ENCODE measurements at places on chromosomes 12 and 14.

DNA sequence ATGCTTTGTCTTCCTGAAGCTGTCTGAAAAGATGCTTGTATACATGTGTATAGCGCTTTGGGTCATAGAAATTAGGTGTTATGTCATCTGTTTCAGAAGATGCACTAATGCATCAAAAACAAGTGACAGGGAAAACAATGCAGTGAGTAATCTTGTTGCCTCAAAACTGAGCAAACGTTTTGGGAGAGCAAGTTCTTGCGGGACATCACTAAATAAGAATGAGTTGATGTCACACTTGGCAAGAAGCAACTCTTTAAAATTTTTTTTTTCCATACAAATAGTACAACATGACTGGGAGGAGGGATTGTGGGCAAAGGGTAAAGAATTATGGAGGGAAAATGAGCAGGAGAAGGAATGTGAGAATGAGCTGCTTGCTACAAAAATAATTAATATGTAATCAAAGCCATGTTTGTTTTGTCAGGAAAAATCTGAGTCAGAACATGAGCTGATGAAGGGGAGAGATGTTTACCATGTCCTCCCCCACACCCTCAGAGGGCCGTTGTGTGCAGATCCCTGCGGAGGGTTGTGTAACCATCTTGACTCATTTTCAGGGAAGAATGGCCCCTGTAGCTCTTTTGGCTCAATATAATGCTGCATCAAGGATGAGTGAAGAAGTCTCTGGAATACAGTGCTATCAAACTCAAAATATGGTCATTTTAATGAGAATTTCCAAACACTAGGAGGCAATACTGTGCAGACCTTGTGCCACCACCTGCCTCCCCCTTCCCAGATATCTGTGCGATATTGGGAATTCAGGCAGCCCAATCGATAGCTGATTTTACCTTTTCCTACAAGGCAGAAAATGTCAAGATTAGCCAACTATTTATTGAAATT lies 41.4 kb downstream of the BORCS5 start:
- DNase-seq: no peak

- no peak for DNase-seq
These were observed 21.1 kb upstream of the SCARB1 start for GRCh38 chr12:124884587-124885438.

DNA sequence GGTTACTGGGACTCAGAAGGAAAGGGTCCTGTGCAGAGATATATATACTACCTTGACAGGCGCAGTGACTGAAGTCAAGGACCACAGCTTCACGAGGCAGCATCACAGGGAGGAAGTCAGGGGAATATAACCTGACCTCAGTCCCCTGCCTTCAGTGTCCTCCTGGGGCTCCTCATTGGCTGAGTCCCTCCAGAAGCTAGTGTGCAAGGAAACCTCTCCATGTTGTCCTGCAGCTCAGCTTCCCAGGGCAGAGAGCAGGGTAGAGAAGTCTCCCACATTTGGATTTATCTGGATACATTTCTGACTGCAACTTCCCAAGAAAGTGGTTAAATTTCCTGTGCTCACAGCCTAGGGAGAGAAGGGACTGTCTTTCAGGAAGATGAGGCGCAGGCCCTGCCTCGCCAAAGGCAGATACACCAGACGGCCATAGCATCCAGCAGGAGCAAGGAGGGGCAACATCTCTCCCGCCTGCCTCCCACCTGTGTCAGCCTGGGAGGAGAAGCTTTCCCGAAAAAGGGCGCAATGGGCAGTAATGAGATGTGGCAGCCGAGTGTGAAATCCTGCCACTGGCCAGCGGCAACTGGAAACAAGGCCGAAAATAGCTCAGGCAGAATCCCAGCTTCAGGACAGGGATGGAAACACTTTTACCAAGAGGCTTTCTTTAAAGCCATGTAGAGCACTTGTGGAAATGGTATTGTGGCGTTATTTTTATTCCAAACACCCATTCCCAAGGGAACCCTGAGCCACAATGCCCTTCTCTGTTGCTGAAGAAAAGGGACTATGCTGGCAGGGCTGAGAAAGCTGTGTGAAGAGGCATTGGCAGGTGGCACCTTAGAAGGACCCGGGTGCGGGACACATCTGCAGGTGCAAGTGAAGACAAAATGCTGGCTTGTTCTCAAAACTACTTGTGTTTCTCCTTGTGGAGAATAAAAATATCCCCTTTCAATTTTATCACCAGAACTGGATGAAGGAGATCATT lies 54.9 kb upstream of the HIF1A start:
- no peak for DNase-seq

DNA sequence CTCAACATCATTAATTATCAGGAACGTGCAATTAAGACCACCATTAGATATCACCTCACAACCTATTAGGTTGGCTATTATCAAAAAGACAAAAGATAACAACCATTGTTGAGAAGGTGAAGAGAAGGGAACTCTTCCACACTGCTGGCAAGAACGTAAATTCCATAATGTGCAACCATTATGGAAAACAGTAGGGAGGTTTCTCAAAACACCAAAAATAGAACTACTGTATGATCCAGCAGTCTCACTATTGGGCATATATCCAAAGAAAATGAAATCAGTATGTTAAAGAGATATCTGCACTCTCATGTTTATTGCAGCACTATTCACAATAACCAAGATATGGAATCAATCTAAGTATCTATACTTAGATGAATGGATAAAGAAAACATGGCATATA lies 51.6 kb upstream of the OR4E1 start:
- no peak for DNase-seq

DNA sequence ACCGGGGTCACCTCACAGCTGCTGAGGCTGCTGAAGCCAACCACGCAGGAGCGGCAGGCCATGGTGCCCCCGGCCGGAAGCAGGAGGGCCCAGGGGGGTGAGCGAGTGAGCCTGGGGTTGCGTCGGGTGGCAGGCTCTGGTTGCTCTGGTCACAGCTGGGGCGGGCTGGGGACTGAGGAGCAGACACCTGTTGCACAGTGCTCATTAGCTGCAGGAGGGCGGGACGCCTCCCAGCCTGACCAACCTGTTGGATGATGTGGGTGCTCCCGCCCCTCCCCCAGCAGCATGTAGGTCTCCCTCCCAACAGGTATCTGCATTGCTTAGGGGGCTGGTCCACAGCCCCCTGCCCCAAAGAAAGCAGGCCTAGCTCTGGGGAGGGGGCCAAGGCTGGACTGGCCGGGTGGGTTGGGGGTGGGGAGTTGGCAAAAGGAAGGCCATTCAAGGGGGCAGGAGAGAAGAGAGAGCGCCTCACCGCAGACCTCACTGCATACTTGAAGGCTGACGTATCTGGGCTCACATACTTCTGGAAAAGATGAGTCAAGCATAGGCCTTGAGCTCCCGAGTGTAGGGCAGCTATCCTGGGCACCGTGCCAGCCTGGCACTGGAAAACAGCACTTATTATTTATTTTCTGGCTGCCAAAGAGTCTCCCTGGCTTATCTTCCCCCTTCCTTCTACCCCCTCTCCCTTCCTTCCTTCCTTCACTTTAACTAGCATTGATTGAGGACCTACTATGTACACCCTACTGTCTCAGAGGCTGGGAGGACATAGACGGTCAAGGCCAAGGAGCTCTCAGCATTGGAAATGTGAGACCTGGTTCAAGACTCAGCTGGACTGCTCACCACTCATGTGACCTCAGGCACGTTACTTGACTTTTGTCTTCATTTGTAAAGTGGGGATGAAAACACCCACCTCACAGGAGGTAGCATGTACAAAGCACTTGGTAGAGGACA lies at the start of gene KRT80:
Gene KRT80 (minus strand): TSS at position 174 of the 951 bp plus-strand sequence. CDS start 112 bp downstream, at position 62.
- DNase-seq: no peak

- no peak for DNase-seq
These were observed 75.5 kb upstream of the FZD10 start for GRCh38 chr12:130086797-130087196.

DNA sequence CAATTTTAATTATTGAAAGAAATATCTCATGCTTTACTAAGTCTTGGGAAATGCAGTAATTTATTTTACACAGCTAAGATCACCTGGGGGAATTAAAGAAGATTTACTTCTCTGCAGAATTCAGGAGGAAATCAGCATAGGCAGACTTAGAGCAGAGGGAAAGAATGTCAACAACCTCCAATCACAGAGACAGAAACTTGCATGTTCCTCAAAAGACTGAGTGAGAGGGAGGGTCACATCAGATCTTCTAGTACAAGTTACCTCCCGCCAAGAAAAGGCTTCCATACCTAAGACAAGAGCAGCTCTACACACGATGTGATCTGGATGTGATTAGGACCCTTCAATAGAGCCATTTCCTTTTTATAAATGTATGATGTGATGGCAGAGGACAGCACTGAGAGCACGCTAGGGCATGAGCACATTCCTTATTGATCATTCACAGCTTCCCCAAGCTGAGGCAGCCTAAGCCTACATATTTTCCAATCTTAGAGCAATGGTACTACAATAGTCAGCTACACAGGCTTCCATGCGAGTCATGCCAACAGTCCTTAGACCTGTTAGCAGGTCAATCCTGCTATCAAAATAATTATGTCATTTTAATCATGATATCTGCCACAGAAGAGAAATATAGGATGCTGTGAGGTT lies 403.3 kb downstream of the ETNK1 start:
- no peak for DNase-seq

GRCh38 chr12:54616933-54617680 lies 17.6 kb downstream of the LACRT start:
- DNase-seq: no peak

DNA sequence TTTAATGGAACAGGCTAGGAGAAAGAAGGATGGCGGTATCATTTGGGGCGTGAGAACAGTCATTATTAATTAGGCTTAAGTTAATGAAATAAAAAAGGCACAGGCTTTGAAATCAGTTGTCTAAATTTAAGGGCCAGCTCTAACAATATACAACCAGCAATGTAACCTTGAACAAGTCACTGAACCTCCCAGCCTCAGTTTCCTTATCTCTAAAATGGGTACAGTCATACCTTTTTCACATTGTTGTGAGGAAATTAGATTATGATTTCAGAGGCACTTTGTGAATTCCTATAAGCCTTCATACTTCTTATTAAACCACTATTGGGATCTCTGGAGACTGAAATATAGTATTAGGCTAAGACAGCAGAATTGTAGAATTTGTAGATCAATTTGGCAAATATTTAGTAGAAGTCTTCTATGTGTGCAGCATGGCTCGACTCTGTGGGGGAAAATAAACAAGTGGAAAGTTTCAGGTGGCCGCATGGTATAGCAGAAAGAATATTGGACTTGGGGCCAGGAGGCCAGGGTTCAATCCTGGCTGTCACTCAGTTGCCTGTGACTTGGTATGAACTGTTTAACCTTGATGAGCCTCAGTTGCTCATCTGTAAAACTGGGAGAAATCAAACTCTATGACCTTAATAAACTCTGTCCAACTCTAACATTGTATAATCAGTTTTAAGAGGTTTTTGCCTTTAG lies 117.7 kb downstream of the ETV6 start:
- no peak for DNase-seq
